Putamen (tissue), 1 donor: ENCODE measurements at places on chromosomes 2 and 18.
A peak's percentile ranks its signal among the peaks of the same experiment; 100 is the strongest.

DNA sequence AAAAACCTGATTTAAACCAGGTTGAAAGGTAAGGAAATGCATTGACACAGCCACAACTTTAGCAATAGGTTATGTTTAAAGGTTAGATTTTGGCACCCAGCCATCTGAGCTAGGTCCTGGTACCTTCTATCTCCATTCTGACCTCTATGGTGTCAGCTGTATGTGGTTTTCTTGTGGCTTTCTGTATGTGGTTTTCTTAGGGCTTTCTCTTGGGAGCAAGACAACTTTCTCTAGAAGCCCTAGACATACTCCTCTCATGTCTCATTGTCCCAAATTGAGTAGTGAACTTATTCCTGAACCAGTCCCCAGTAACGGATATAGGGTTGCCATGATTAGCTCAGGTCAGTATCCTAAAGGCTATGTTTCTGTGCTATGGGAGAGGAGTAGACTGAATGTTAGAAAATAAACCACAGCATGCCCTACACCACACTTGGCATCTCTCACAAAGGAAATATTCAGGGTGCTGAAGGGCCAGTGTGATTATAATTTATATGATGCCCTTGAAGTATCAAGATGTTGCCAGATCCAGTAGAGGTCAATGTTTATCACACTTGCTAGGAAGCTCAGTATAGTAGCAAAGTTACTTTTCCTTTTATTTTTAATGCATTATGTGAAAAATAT is 176.1 kb downstream of the CAPN13 start:
- no peak for DNase-seq

DNA sequence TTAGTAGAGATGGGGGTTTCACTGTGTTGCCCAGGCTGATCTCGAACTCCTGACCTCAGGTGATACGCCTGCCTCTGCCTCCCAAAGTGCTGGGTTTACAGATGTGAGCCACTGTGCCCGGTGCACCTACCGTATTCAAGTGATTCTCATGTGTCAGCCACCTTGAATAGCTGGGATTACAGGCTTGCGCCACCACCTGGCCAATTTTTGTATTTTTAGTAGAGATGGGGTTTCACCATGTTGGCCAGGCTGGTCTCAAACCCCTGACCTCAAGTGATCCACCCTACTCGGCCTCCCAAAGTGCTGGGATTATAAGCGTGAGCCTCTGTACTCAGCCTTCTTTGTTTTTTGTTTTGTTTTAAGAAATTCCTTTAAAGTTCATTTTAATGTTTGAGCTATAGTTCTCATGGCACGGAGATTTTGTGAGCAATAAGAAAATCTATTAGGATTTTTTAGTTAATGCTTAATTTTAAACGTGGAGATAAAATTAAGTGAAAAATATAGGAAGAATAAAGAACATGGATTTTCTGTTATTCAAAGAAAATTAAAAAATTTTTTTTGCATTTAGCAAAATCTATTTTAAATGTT is 242.6 kb downstream of the PHLPP1 start:
- no peak for DNase-seq

- peak; percentile 41 for DNase-seq
These were observed 421 bp upstream of the FAM171B start for GRCh38 chr2:186693446-186693832.

GRCh38 chr2:167758292-167758691 is 489.1 kb downstream of the STK39 start:
- DNase-seq = no peak

GRCh38 chr2:163252199-163252598 is 413.6 kb upstream of the KCNH7 start:
- DNase-seq = no peak

DNA sequence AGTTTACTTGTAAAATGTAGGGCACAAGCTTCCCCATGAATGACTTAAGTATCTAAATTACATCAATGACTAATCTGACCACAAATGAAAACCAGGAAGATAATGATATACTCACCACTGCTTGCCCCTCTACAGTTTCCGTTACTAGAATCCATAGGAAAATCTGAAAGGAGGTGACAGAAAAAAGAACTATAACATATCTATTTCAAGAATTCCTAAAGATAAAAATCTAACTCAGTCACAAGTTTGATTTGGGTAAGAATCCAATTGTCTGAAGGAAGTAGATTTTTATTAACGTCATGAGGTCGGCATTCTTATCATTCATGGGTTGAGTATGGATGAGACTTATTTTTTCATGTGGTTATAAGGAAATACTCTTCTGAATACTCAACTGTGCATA is 7.8 kb downstream of the FRZB start:
- no peak for DNase-seq

DNA sequence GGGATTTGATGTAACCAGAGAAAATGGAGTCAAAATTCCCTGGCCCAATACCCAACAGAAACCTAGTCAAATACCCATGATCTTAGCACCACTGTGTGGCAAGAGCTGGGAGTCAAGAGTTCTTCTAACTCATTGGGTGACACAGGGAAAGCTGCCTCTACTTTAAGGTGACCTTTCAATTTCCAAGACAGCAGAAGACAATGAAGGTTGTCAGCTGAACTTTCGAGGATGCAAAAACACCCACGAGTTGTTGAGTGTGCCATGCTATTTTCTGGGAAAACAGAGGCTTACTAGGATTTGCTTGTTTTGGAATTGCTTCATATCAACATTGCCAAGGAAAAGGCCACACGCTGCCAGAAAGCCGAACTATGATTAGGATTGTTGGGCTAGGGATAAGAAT is 61.6 kb upstream of the CYRIA start:
- peak; percentile 45 for DNase-seq

GRCh38 chr2:203909261-203909967 is 27.1 kb upstream of the ICOS start:
- DNase-seq = peak; percentile 47

DNA sequence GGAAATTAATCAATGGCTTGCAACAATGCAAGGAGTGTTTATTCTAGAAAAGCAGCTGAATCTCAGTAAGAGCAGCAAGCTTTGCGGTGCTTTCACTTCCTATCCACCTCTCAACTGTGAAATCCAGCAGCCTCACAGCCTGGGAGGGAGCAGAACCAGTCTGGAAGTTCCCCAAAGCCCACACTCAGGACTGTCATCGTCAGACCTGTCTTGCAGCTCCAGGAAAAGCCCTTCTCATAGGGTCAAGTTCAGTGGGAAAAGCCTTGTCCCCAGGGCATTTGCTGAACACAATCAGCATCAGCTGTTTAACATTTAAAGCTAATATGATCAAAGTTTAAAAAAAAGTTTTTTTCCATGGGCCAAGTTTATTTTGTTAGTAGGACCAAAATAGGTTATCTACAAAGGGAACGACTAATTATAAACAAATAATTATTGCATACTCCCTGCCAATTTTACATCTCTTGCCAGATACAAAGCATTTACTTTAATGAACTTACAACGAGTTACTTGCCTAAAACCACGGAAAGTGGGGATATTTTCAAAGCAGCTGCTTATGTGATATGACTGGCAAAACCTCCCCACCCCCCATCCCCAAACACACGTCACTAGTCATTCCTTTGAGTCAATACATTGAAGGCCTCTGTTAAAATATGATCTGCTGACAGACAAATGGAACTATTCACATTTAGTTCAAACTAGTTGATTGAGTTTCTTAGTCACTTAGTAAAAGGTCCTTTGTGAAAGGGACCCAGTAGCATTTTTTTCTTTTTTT is 36.8 kb downstream of the PARD6G start:
- no peak for DNase-seq

GRCh38 chr2:152093464-152093863 is 5.4 kb downstream of the CACNB4 start:
- no peak for DNase-seq

DNA sequence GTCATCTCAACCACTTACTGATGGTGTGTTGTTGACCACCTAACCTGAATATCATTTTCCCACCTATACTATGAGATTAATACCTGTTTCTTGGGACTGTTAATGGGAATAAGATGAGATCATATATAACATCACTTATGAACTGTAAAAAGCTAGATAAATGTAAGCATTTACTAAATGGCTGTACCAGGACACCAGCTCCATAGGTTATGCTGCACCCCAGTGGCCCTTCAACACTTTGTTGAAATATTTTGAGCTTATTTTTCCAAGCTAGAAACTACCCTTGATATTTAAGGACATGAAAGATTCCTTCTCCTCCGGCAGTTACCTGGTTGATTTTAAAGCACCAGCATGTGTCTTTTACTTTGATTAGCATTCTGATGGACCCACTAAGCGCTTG is 138.0 kb upstream of the CDCA7 start:
- no peak for DNase-seq

- no peak for DNase-seq
These were observed 38.6 kb downstream of the SS18 start for GRCh38 chr18:26051843-26052242.

- DNase-seq = no peak
These were observed 344.6 kb downstream of the NRXN1 start for GRCh38 chr2:50687327-50687726.

DNA sequence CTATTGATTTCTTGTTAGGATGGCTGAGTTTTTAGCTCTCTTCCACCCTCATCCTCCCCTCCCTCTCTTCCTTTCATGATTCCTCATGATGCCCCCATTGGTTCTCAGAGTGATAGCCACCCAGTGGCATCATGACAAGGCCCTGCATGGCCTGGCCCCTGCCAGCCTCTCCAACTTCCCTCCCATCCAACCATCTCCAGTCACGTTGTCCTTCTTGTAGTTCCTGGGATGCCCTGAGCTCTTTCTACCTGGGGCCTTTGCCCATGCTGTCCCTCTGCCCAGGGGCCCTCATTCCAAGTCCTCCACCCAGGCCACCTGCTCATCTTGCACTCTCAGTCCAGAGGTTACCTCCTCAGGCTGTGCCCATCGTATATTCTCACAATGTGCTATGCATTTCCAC is 247.5 kb downstream of the TFCP2L1 start:
- no peak for DNase-seq

DNA sequence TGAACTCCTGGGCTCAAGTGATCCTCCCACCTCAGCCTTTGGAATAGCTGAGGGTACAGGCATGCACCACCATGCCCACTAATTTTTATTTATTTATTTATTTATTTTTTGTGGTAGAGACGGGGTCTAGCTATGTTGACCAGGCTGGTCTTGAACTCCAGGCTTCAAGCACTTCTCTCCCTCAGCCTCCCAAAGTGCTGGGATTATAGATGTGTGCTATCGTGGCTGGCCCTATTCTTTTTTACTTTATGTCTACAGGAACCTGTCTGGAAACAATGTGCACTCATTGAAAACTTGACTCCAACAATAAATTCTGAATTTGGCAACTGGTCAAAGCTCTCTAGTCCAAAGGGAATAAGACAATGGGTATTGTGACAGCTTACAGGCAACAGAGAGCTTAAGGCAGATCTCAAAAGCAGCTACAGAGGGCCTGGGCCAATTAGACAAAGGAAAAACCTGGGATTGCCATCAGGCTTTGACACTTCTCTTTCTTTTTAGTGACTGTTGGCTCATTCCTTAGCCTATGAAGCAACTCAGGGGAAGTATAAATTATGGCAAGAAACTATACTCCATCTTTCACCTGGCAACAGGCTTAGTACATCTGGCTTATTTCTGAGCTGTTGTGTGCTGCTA is 55.1 kb upstream of the RAPGEF4 start:
- DNase-seq = no peak

DNA sequence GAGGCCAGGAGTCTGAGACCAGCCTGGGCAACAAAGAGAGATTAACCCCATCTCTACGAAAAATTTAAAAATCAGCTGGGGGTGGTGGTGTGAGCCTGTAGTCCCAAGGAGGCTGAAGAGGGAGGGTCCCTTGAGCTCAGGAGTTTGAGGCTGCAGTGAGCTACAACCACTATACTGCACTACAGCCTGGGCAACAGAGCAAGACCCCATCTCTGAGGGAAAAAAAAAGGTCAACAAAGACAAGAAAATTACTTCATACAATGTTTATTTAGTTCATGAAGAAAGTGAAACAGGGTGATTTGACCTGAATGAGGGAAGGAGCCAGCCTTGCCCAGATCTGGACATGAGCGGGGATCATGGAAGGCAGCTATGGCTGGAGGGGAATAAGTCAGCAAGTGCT is 59.1 kb downstream of the TMEM163 start:
- DNase-seq = no peak

- no peak for DNase-seq
These were observed 44.2 kb upstream of the CDH7 start for GRCh38 chr18:65706646-65707045.

GRCh38 chr2:127655209-127656073 is 9.5 kb downstream of the GPR17 start:
- DNase-seq = no peak

DNA sequence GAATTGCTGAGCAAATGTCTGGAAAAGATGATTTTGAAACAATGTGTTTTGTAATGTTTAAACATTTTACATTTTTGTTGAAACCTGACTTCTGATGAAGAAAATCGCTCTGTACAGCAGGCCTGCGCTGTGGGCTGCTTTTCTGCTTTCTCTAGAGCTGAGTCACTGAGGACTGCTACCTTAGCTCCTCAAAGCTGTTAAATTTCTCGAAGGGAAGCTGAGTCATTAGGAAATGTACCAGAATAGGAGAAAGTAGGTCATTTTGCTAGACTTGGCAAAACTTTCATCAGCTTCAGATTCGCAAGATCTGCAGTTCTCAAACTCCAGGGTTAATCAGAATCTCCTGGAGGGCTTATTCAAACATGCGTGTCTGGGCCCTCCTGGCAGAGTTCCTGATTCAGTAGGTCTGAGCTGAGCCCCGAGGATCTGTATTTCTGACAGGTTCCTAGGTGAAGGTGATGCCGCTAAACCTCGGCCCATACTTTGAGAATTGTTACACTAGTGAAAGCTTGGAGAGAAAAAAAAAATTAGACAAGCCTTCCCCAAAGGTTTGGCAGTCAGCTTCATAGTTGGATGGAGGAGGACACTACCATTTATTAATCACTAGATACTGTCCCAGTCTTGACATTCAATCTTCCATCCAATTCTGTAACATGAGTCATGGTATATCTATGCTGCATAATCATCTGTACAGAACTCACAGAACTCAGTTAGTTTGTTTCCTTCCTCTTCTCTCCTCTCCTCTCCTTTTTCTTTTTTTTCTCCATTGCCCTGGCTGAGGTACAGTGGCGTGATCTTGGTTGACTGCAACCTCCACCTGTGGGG is 297.6 kb downstream of the PARD3B start:
- DNase-seq = peak; percentile 72

DNA sequence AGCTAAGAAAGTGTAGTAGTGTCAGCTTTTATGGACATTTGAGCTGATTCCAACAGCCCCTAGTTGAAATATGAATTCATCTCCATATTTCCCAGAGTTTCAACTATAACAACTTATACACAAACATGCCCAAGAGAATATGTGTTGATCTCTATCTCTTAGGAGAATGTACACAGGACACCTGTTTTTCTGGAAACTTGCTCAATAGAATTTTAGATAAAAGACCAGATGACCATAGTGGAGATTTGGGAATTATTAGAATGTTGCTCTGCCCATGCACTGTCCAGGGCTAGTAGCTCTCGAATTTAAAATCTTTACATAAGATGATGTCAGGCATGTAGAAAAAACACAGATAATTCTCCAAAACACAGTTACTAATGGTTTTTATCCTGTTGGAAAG is 162.3 kb upstream of the VRK2 start:
- DNase-seq = no peak
